ENCODE measurements at places on chromosomes 2 and 18.

GRCh38 chr2:56693501-56693900 lies 509.7 kb downstream of the CCDC85A start:
- DNase-seq = no peak

DNA sequence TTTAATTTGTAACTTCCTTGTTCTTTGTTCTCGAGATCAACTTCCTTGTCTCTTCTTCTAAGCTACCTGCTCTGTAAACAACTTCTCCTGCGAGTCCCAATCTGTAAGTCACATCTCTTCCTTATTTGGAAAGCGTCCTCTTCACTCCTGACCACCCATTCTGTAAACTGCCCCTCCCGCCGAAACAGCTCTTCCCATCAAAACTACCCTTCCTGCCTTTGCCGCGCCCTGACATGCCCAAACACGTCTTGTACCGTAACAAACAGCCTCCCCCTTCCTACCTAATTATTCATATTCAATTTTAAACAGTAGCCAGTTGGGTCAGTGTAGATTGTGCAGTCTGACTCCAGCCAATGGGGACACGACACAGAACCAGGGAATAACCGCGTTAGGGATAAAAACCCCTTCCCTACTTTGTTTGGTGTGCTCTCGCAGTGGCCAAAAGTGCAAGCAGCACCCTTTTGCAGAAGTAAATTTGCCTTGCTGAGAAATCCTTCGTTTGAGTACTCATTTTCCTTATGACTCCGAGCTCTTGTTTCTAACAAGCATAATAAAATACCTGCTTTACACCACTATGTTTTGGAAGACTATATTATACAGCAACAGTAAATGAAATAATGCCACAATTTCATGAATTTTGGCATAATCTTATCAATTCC lies 39.8 kb downstream of the PIAS2 start:
- no peak for DNase-seq

DNA sequence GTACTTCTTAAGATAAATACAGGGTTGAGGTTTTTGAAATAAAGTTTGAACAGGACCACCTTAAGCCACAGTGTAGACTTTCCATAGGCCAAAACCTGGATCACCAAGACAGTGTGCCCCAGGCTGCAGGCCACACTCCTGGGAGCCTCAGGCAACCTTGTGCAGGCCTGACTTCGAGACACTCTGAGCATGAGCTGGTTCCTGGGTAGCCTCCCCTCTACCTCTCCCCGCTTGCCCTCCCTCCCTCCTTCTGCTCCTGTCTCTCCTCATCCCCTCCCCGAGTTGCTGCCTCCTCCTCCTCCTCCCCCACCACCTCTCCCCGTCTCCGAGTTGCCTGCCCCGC lies 10.6 kb upstream of the PROC start:
- no peak for DNase-seq

DNA sequence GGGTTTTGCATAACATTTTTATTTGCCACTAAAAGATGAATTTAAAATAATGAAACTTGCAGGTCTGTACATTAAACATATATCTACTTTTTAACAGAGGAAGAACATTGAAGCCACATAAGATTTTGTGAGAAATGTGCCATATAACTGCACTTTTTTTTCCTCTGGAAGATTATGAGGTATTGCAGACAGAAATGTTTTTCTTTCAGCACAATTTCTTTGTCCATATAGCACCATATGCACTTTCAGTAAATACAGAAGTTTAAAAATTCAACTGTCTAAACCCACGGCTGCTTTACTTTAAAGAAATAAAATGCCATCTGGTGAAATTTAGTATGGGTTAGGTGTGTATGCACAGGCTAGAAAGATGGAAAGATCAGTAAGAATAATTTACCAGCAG lies 470 bp upstream of the FAP start:
- no peak for DNase-seq

GRCh38 chr2:1502891-1503304 lies 89.6 kb downstream of the TPO start:
- no peak for DNase-seq

- DNase-seq = no peak
Measured at GRCh38 chr18:78595453-78595852, 384.2 kb upstream of the SALL3 start.

GRCh38 chr2:18001671-18002070 lies 123.2 kb downstream of the KCNS3 start:
- no peak for DNase-seq

GRCh38 chr2:200258881-200259576 lies 47.5 kb upstream of the SPATS2L start:
- DNase-seq = no peak
